ENCODE measurements at places on chromosomes 12 and 14.
A peak's percentile ranks its signal among the peaks of the same experiment; 100 is the strongest.

DNA sequence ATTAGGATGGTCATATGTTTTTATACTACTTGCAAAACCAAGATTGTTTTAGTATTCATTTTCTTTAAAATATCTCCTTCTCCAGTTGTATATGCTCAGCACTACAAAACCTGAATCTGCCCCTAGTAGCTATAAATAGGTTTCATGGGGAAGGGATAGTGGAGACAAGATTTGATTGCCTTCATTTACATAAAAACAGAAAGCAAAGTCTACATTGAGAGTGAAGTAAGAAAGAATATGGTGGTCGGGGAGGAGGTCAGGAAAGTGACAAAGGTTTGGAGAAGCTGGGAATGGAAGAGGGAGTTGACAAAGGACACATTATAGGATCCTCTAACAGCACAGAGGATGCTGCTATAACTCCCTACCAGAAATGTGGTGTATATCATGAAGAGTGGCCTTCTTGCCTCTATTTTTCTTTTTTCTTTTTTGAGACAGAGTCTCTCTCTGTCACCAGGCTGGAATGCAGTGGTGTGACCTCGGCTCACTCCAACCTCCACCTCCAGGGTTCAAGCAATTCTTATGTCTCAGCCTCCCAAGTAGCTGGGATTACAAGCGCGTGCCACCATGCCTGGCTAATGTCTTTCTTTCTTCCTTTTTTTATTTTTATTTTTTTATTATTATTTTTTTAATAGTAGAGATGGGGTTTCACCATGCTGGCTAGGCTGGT lies 6.6 kb upstream of the LRP6 start:
- no peak for DNase-seq

- no peak for DNase-seq
Measured at GRCh38 chr14:23445773-23446172, 10.3 kb upstream of the MYH7 start.

- DNase-seq, result no peak
Measured at GRCh38 chr12:72330301-72330700, 58.1 kb downstream of the TRHDE start.

- no peak for DNase-seq
Measured at GRCh38 chr12:103503546-103504480, 8.0 kb upstream of the C12orf42 start.

DNA sequence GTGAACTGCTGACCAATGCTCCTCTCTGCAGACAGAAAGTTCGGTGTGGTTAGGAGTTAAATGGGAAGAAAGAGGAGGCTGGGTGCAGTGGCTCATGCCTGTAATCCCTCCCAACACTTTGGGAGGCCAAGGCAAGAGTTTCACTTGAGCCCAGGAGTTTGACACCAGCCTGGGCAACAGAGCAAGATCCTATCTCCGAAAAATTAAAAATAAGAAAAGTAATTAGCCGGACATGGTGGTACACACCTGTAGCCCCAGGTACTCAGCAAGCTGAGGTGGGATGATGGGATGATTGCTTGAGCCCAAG lies 19.0 kb downstream of the ATXN2 start:
- DNase-seq, result no peak

GRCh38 chr12:127648321-127648720 lies 618.6 kb upstream of the TMEM132C start:
- no peak for DNase-seq

GRCh38 chr12:16165506-16165905 lies 112.0 kb downstream of the SLC15A5 start:
- peak; percentile 61 for DNase-seq

DNA sequence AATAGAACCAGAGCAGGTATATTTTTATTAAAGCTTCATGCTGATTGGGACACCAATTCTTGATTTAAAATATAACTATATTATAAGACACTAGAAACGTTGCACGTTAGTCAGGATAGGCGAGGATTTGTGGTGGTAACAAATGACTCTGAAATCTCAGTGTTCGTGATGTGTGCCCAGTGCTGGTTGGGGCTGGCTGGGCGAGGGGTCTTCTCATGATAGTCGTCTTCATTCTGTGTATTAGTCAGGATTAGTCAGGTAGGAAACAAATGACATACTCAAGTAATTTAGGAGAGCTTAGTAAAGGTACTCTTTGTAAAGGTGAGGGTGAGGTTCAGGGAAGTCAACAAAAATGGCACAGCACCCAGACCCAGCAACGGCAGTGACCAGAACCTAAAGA lies 73.9 kb upstream of the HIF1A start:
- DNase-seq, result no peak

- DNase-seq, result no peak
Measured at GRCh38 chr14:73267474-73267873, 30.2 kb downstream of the PAPLN start.

DNA sequence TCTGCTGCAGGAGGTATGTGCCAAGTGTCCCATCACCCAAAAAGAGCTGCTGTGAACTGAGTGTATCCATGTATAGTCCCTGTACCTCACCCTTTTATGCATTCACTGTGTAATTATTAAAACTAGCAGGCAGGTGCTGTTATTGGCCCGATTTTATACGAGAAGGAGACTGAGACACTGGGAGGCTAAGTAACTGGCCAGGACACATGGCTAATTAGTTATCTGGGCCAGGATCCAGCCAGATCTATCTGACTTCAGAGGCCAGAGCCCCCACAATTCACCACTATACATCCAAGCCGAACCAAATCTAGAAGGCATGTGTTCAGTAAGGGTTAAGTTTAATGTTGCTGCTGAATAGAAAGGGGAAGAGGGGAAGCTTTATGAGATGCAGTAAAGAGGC lies 73.4 kb downstream of the FRMD6 start:
- DNase-seq, result no peak

- DNase-seq, result no peak
Measured at GRCh38 chr14:91142214-91142668, 28.4 kb downstream of the DGLUCY start.

- DNase-seq, result no peak
Measured at GRCh38 chr14:100566119-100566518, 21.1 kb downstream of the BEGAIN start.

- DNase-seq, result no peak
Measured at GRCh38 chr12:47238669-47239114, 158.9 kb upstream of the AMIGO2 start.

DNA sequence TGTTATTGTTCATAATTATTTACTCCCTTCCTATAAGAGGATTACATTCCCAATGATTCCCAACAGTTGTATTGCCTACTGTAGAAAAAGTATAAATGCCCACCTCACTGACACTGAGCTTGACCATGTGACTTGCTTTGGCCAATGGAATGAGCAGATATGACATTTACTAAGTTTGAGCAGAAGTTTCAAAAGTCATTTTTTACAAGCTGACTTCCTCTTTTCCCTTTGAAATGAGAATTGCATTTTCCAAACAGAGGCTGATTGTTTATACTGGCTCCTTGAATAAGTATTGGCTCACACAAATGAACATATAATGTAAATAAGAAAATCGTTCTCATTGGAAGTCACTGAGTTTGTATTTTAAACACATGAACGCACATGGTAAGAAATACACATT lies 116.4 kb upstream of the LRFN5 start:
- no peak for DNase-seq

GRCh38 chr12:25743679-25744215 lies 190.7 kb upstream of the LMNTD1 start:
- no peak for DNase-seq

DNA sequence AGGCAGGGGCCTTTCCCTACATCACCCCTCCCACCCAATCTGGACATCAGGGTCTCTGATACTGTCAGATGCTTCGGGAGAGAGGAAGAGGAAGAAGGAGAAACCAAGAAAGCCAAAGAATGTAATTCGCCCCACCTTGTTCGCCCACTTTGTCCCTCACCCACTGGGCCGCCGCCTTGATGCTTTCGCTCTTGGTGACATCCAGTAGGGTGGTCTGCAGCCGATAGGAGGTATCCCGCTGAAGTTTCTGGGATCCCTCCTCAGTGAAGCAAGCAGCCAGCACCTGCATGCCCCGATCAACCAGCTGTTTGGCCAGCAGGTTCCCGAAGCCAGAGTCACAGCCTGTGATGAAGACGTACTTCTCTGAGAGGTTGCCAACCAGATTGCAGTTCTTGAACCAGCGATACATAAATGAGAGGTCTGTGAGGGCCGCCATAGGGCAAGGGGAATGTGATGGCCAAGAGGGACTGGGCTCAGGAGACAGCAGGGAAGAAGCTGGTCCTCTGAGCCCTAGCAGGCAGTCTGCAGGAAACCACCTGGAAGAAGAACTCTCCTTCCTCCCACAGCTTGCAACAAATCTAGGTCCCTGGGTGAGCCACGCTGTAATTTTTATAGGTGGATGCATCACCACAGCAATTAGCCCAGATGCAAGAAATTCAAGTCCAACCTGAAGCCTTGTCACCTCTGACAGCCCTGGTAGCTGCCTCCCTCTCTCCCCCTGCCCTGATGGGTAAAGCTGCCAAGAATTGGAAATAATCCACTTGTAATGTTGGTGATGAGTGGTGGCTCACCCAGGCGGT lies at the start of gene SDR9C7:
SDR9C7 (minus strand) TSS at position 583 of the 800 bp plus-strand sequence; CDS start at position 436, 147 bp downstream.
- DNase-seq, result no peak

DNA sequence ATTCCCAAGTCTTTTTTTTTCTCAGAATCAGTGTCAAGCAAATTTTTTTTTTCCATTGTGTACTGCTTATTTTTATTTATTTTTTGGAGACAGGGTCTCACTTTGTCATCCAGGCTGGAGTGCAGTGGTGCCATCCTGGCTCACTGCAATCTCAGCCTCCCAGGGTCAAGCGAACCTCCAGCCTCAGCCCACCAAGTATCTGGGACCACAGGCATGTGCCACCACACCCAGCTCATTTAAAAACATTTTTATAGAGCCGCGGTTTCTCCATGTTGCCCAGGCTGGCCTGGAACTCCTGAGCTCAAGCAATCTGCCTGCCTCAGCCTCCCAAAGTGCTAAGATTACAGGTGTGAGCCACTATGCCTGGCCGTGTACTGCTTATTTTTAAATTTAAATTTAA lies 68.1 kb downstream of the TBC1D30 start:
- no peak for DNase-seq

- DNase-seq, result no peak
Measured at GRCh38 chr12:95227818-95228356, 10.3 kb downstream of the VEZT start.

DNA sequence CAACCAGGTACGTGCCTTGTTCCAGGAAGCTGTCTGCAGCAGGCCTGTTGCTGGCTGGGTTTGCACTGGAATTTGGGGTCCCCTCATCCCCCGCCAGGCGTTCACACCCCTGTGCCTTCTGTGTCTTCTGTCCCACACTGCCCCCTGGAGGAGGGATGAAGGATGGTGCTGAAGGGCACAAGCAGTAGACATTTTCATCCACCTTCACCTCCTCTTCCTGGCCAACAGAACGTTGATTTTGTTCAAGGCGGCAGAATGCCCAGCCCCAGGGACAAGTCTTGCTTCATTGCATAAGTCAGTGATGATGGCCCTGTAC lies 122.1 kb downstream of the CALM1 start:
- no peak for DNase-seq

DNA sequence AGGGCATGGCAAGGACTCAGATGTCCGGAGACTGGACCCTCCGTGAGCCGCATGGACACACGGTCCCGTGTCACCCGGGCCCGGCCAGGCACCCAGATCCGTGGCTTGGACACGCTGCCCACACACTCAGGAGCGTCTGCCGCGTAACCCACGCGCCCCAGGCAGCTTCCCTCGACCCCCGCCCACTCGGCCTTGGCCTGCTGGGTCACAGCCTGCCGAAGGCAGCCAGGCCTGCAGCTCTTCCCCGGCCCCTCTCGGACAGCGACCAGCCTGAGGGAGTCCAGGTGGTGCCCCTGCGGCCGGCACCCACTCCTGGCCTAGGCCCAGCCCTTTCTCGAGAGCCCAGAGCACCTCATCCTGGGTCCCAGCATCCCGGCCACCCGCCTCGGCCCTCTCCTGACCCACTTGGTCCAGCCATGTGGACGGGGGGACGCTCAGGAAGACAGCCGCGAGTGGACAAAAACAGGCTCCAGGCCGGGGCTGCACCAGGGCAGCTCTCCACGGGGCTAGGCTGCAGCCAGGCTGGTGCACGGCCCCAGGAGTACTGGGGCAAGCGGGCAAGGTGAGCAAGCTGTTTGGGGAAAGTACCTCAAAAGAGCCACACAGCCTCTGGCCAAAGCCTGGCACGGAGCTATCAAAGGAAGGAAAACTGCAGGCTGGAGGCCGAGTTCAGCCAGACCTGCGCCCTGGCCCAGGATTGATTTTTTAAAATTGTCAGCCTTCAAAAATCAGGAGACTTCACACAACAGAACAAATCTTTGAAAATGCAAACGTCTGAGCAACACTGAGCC lies 6.5 kb downstream of the AKT1 start:
- DNase-seq, result no peak

DNA sequence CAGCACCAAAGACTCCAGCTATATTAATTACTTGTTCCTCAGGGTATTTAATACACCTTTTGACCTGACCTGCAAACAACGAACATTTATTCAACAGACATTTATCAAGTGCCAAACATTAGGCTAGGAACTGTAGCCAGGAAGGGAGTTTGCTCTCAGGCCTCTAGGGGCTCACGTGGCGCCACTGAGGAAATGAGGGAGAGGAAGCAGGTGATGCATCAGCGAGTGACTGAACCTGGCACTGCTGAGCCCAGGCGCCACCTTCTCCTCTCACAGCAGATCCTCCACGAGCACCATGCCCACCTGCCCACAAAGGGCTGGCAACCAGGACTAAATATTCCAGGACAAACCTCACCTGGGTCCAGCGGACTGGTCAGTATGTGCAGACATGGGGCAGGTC lies 50.2 kb downstream of the SETD3 start:
- no peak for DNase-seq

- DNase-seq, result no peak
Measured at GRCh38 chr14:88380405-88380804, 5.1 kb upstream of the SPATA7 start.

DNA sequence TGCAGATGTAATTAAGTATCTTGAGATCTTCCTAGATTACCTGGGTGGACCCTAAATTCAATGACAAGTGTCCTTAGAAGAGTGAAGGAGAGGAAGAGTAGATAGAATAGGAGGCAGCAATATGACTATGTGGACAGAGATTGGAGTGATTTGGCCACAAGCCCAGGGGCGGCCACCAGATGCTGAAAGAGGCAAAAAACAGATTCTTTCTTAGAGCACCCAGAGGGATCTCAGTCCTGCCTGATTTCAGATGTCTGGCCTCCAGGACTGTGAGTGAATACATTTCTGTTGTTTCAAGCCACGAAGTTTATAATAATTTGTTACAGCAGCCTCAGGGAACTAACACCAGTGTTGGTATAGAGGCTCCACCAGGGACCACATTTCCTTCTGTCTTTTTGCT lies 67.3 kb downstream of the DACT1 start:
- peak; percentile 1 for DNase-seq

GRCh38 chr12:75564398-75564797 lies 53.0 kb upstream of the KRR1 start:
- no peak for DNase-seq

- DNase-seq, result peak; percentile 62
Measured at GRCh38 chr12:6372403-6373003, 2.9 kb downstream of the SCNN1A start.

DNA sequence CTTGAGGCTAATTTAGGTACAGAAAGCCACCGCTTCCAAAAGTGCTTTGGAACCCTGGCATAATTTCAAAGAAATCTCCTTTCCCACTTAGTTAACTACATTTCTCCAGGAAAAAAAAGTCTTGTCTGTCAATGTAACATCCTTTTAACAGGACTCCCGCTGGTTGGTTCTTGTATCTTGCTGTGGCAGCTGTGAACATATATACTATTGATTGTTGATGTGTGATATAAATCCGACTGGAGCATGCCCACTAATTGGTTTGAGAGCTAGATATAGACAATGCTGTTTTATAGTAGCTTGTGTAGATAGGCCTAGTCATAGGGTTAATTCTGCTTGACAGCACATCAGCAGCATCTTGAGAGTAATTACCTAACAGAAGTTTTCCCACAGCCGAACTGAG lies 89.6 kb downstream of the MSRB3 start:
- DNase-seq, result no peak
